ENCODE measurements at places on chromosomes 7 and 10.

- no peak for DNase-seq
Observed at GRCh38 chr7:88075216-88075615, 141.2 kb downstream of the ADAM22 start.

- no peak for DNase-seq
Observed at GRCh38 chr7:7868572-7868899, 100.1 kb upstream of the GLCCI1 start.

GRCh38 chr7:116239020-116239419 lies 28.7 kb downstream of the TES start:
- DNase-seq: no peak

GRCh38 chr7:121187676-121188075 lies 141.1 kb upstream of the WNT16 start:
- peak; percentile 43 for DNase-seq

GRCh38 chr10:29736366-29737073 lies 101.7 kb upstream of the SVIL start:
- no peak for DNase-seq

DNA sequence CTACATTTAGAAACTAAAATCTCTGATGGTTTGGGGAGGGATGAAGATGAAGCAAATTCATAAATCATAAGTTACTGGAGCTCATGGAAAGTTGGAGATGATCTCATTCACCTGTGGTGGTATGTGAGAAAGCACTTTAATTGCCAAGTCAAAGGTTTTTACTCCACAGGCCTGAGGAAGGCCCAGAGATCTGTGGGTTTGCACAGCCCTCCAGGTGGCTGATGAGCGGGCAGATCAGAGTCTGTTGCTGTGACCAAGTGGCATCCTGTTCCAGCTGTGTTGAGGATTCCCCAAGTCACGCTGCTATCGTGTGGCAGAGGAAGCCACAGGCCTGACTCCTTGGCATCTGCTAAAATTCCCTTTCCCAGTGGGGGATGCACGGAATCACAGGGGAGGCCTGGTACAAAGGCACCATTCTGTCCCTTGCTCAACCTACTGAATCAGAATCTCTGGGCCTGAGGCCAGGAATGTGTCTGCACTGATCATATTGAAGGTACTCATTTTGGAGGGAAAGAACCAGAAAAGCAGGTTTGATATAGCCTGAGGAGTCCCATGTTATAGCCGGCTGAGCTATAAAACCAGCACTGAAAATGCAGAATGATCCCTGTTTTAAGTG lies 19.7 kb upstream of the DDC start:
- DNase-seq: no peak

DNA sequence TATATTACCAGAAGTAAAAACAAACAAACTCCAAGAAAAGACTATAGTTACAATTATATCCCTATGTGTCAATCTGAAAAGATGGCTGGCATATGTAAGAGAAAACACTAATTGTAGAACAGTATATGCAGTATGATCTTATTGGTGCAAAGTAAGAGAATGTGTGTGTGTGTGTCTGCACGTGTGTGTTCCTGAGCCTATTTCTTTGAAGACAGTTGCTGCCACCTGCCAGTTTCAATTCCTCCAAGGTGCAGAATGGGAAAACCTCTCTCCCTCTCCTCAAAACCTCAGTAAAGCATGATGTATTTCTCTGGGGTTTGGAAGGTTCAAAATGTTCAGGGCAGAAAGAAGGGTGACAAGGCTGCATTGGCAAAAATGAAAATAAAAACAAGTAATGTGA lies 8.8 kb upstream of the SFTPA1 start:
- DNase-seq: no peak

DNA sequence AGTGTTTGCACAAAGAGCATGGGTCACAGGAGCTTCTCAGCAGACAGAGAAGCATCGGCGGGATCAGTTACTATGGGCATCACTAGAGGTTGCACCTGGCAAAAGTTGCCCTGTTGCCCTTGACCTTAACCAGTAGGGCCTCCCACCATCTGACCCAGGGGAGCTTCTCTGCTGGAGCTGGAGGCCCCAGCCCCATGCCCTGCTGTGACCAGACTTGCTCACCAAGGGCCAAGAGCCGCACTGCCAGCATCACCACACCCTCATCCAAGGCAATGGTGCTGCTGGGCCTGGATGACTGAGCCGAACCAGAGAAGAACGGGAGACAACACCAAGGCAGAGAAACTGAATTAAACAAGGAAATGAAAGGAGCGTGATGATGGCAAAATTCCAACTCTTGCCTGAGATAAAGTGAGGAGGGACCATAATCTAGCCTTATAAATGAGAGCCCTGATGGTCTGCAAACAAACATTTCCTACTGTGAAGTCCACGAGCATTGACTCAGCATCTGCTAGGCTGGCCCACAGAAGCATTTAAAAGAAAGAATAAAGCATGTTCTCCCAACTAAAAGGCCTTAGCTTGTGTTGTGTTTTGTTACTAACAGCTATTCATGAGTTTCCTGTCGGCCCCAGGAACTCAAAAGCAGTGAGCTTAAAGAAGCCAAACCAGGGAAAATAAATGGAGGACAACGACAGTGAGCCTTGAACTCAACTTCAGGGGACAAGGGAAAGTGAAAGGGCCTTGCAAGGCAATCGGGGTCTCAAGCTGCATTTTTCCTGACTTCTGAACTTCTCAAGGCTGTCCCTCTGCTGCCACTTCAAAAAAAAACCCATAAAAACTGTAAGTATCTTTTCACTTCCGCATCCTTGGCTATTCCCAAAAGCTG lies 60.4 kb downstream of the AFAP1L2 start:
- DNase-seq: peak; percentile 70

DNA sequence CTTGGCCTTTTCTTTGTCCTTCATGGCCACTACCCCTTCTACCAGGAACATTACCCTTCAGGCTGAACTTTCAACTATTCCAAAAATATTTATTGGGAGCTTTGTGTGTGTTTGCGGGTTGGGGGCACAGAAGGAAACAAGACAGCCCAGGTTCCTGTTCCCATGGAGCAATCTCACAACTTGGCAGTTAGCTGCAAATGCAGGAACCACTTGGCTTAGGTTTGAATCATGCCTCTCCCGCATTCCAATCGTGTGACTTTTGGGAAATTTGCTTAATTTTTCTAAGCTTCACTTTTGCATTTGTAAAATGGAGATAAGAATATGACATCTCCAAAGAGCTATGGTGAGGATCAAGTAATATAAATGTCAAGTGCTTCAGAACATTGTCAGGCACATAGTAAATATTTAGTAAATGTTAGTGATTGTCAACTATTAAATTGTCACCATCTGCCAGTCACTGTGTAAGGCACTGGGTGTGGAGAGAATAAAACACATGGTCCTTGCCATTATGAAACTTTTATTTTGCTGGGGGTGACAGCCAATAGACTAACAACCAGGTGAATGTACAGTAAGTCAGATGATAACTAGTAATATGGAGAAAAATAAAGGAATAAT lies 277.1 kb downstream of the SNX13 start:
- DNase-seq: peak; percentile 73

GRCh38 chr7:57404967-57405421 lies 45.0 kb upstream of the ZNF716 start:
- no peak for DNase-seq

GRCh38 chr10:13502380-13502779 lies 26.4 kb downstream of the BEND7 start:
- no peak for DNase-seq

- DNase-seq: peak; percentile 46
Observed at GRCh38 chr10:87841186-87841585, 22.1 kb downstream of the KLLN start.

GRCh38 chr10:110872984-110873923 lies 1.5 kb downstream of the PDCD4 start:
- no peak for DNase-seq

DNA sequence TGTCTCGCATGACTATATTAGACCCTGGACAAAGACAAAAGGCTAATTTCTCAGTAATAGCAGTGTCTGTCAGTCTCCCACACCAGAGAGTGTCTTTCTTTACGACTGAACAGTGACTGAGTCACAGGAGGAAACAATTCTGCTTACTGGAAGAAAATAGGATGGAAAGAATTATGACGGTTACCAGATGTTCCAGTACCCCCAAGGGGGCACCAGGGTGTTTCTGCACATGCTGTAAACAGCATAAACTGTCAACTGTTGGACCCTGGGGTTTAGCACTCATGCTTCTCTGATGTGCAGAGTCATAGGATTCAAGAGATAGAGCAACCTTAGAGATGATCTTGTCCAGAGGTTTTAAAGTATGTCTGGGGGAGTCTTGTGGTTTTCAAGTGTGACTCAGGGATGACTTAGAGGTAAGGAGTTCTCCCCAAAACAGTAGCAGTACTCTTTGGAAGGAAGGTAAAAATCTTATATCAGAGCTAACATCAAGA lies 291.7 kb downstream of the THSD7A start:
- DNase-seq: peak; percentile 77

DNA sequence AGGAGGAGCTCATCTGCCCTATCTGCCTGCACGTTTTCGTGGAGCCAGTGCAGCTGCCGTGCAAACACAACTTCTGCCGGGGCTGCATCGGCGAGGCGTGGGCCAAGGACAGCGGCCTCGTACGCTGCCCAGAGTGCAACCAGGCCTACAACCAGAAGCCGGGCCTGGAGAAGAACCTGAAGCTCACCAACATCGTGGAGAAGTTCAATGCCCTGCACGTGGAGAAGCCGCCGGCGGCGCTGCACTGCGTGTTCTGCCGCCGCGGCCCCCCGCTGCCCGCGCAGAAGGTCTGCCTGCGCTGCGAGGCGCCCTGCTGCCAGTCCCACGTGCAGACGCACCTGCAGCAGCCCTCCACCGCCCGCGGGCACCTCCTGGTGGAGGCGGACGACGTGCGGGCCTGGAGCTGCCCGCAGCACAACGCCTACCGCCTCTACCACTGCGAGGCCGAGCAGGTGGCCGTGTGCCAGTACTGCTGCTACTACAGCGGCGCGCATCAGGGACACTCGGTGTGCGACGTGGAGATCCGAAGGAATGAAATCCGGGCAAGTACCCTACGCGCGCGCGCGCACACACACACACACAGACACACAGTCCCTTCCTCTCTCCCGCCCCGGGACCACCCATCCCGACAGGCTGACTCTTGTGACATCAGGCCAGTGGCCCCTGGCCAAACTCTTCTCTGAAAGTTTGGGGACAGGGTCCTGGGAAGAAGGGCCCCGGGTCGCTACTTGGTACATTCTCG lies 538 bp downstream of the TRIM8 start:
- peak; percentile 79 for DNase-seq

DNA sequence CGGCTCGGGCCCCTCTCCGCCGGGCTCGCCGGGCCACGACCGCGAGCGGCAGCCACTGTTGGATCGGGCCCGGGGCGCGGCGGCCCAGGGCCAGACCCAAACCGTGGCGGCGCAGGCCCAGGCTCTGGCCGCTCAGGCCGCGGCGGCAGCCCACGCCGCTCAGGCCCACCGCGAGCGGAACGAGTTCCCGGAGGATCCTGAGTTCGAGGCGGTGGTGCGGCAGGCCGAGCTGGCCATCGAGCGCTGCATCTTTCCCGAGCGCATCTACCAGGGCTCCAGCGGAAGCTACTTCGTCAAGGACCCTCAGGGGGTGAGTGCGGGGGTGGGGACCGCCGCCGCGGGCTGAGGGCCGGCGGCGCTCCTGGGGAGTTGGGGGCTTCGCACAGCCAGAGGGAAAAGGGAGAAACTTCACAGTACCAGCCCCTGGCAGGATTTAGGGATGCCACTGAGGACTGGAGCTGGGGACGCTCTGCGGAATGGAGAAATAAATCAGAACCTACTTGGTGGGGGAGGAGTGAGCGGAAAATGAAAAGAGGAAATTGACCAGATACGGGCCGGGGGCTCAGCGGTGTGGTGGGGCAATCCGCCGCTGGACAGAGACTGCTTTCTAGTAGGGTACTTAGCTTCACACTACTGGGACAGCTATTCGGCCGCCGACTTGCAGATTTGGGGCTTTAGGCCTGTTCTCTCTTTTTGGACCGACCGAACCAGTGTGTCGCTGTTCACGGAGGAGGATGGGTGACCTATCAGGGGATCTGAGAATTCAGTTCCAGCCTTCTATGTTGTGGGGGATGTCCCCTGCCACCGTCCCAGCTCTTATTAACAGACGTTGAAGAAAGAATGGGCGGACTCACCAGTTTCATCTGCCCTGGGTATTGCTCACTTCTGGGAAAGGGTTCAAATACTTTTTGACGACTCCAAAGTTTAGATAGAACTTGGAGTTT lies 669 bp downstream of the PI4K2A start:
- peak; percentile 52 for DNase-seq

DNA sequence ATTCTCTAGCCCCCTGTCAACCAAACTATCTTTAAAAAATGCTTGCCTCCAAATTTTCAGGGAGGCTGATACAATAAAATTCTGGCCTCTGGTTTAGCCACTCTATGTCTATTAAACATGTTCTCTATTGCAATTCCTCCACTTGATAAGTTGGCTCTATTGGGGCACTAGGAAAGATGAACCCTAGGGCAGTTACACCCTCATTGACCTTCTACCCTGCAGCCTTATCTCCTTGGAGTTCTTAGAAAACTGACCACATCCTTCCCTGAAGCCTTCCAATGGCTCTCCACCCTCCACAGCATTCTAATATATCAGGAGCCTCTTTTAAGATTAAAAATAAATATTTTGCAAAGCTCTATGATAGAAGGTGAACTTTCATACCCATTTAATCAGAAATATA lies 30.6 kb downstream of the SVOPL start:
- DNase-seq: no peak

GRCh38 chr7:41956705-41957104 lies 253.8 kb upstream of the INHBA start:
- DNase-seq: no peak

DNA sequence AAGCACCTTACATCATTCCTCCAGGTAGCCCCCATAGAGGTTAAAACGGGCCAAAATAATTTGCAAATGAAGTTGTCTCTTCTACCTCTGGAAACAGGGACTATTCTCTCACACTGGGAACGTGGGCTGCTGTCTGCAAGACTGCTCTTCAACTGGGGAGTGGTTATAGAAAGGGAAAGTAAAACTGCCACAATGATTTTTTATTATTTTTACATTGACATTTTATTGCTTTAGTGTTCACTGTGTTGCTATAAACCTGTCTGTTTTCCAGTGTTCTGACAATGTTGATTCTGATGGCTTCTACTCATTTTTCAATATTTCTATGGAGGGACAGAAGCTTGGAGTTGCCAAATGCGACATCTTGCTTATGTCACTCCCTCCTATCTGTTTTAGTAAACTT lies 115.1 kb upstream of the ANTXRL start:
- DNase-seq: no peak

DNA sequence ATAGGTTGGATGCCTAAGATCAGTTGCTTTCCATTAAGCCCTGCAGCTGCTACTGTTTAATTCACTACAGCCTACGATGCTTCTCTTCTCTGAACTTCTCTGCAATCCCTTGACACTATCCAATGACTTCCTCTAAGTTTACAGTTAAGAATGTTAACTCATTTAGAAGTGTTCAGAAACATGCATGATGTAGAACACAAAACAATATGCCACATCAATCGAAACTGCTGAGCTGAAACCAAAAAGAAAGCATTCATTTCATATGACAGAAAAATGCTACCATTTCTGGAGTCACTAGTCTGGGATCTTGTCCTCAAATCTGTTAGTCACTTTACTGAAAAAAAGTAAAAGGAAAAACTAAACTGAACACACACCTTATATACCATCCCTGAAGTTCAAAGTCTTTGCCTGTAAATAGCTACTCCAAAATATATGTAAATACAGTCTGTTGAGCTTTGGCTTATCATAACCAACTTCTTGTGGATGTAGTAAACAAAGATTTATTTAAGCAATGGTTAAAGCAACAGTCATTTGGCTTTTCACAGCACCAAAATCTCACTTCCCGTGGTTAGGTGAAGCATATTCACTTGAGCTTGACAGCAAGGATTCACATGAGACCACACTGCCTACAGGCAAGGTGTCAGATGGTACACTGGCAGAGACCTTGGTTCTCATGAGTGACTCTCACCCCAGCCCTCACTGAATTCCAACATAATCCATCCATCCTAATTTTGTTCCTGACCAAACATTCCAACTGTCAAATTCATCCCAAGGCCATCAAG lies 187.0 kb downstream of the PPP1R17 start:
- DNase-seq: no peak

GRCh38 chr10:5812283-5813090 lies 747 bp downstream of the GDI2 start:
- DNase-seq: peak; percentile 16

Measured in choroid plexus epithelial cell (primary cell).